ENCODE measurements at places on chromosomes 4 and X.

GRCh38 chr4:53861856-53862610 lies 202.4 kb downstream of the CHIC2 start:
- DNase-seq = no peak

DNA sequence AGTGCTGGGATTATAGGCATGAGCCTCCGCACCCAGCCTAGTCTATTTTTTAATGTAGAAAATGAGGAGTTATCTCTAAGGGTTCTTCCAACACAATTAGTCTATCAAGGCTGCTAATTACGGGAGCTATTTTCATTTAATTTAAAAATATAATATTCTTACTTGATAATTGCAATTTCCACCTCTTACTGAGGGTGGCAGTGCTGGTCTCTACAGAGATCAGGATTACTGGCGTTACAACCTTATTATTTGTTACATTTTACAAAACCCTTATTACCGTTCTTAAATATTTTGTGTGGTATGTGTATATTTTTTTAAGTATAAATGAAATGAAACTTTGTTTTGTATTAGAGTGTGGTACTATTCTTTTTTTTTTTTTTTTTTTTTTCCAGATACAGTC lies 17.6 kb upstream of the GK start:
- no peak for DNase-seq

DNA sequence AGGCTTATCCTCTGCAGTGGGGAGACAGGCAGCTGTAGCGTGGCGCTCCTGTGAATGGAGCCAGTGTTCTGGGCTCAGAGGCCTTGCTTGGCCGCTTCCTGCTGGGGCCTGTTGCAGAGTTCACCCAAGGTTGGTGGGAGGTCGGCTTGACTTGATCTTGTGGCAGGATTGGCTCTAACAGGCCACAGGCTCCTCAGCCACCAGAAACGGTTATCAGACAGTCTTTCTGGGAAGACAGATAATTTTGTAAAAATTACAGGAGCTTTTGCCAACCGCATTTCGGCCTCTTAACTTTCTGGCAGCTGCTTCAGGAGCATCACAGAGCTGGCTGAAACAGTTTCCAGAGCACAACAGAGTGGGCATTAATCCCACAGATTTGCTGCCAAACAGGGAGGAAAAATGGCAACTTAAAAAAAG lies 66.4 kb downstream of the DIPK2B start:
- DNase-seq = no peak

GRCh38 chr4:122960611-122961000 lies 38.2 kb upstream of the NUDT6 start:
- DNase-seq = no peak

GRCh38 chr4:6231663-6232165 lies 31.4 kb upstream of the JAKMIP1 start:
- no peak for DNase-seq
